ENCODE measurements at places on chromosomes 1 and 21. TPM values are rescaled to one million over a fixed set of nuclear protein-coding genes. Genes with fewer than 3 reads are reported as not detected.
A peak's percentile ranks its signal among the peaks of the same experiment; 100 is the strongest.

DNA sequence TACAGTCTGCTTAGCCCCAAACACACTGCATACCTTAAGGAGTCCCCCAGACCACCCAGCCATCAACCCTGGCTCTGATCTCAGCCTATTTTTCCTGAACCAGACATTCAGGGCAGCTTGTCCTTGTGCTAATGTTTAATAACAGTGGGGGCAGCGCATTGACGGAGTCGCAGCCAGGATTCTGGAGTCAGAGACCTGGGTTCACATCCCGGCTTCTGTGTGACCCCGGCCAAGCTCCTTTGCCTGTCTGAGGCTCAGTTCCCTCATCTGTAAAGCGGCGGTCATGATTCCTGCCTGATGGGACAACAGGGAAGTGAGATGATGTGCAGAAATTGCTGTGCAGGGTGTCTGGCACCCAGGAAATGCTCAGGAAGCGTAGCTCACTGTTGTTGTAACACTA lies 63.1 kb downstream of the MATN1 start:
- DNase-seq = no peak

GRCh38 chr1:66553846-66554245 lies 19.9 kb downstream of the SGIP1 start:
- DNase-seq = no peak

GRCh38 chr1:204410688-204411450 lies 748 bp downstream of the PPP1R15B start:
- DNase-seq = no peak

DNA sequence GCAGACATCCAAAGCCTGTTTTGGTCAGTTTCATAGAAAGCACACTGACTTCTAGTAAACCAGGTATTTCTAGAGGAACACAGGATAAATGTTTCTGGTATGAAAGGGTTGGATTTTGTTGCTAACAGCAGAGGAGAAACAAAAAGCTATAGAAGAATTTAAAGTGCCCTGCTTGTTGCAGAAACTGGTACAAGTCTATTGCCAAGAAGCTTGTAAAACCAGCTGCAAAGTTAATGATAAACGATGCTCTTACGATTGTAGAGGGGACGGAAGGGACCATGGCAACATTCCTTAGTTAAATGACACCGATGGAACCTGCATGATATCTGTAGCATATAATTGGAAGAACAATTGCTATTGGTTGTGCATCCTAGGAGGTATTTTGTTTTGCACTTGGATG lies 40.1 kb downstream of the SLC35F3 start:
- no peak for DNase-seq

DNA sequence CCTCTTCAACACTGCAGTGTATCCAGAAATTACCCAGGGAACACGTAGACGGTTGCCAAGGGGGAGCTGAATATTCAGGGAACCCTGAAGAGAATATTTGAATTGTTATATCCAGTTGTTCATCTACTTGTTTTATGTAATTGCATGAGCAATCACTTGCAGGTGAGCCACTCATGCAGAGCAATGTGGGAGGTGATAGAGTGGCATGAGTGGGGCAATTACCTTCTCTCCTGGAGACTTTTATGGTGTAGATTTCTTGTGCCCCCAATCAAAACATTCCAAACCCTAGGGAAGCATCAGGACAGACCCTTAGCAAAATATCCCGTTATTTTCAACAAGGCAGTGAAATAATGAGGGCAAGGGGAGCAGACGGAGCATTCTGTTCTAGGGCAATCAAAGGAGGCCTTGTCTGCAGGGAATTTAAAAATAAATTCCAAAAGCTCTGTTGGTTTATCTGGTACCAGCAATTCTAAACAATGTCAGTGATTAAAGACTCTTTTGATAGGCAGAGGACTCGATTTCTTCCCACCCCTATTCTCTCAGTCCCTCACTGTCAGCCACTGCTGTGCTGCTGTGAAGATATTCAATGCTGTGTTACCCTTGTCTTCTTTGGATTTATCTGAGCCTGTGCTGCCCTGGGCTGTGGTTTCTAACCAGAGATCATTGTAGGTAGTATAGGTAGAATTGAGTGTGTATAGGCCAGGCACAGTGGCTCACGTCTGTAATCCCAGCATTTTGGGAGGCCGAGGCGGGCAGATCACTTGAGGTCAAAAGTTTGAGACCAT lies 180.2 kb upstream of the MAP1LC3C start:
- DNase-seq = no peak

DNA sequence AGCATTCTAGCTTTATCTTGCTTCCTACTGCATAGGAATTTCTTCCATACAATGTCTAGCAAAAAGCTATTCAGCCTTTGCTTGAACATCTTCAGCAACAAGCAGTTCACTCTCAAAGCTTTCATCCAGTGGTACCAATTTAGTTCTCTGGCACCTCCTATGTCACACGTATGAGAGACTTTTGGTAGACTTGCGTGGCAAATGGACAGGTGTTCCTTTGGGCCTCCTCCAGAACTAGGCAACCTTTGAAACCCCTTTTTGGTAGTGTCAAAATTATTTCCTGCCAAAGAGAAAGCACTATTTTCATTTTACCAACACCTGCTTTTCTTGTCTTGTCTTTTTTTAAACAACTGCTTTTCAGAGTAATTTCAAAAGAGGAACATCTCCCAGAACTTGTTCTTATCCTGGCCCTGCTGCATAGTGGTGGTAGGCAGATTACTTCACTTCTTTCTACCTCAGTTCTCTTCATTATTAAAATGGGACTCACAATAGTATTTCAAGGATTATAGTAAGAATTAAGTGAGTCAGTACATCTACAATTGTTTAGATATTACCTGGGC lies 122.4 kb downstream of the MAST2 start:
- DNase-seq = no peak

- DNase-seq = no peak
Measured at GRCh38 chr21:27346041-27346448, 379.2 kb upstream of the ADAMTS5 start.

DNA sequence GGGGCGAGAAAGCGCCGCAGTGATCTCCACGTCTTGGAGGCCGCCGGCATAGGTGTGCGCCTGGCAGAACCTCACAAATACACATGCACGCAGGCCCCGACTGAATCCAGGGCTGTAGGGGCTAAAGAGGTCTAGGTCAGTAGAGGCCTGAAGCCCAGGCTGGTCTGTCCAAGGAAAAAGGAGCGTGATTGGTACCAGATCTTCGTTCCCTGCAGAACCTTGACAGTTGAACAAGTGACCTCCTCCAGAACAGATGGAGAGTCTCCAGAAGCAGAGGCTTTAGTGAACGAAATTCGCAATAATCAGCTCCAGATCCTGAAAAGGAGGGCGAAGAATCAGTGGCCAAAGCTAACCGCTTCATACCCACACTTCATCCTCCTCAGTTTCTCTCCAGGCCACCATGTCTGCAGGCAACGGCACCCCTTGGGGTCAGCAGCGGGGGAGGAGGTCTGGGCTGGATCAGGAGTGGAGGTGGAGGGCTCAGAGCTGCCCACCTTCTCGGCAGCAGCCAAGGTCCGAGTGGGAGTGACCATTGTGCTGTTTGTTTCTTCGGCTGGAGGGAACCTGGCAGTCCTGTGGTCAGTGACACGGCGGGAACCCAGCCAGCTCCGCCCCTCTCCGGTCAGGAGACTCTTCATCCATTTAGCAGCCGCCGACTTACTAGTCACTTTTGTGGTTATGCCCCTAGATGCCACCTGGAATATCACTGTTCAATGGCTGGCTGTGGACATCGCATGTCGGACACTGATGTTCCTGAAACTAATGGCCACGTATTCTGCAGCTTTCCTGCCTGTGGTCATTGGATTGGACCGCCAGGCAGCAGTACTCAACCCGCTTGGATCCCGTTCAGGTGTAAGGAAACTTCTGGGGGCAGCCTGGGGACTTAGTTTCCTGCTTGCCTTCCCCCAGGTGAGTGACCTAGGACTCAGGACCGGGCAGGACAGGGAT lies 749 bp upstream of the PEX11B start:
- no peak for DNase-seq

GRCh38 chr1:98420376-98421084 lies 241.0 kb upstream of the SNX7 start:
- DNase-seq = no peak

- DNase-seq = no peak
Measured at GRCh38 chr1:41409825-41410224, 48.6 kb downstream of the FOXO6 start.

- no peak for DNase-seq
Measured at GRCh38 chr1:188325211-188325610, 1496.5 kb downstream of the PLA2G4A start.

DNA sequence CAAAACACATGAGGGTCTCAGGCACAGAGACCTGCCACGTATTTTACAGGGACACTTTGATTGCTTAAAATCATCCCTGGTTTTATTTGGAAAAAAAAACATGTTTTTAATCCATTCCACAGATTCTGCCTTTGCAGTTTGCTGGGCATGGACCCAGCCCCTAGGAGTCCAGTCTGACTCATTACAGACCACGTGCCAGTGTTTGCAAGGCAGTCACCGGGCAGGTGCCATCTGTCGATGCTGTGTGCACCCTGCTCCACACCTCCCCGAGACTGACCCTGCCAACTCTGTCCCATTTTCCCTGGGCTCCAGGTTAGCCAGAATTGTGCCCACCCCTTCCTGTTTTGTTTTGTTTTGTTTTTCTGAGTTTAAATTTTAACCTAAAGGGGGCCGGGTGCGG lies 148.4 kb upstream of the TMEM51 start:
- no peak for DNase-seq

DNA sequence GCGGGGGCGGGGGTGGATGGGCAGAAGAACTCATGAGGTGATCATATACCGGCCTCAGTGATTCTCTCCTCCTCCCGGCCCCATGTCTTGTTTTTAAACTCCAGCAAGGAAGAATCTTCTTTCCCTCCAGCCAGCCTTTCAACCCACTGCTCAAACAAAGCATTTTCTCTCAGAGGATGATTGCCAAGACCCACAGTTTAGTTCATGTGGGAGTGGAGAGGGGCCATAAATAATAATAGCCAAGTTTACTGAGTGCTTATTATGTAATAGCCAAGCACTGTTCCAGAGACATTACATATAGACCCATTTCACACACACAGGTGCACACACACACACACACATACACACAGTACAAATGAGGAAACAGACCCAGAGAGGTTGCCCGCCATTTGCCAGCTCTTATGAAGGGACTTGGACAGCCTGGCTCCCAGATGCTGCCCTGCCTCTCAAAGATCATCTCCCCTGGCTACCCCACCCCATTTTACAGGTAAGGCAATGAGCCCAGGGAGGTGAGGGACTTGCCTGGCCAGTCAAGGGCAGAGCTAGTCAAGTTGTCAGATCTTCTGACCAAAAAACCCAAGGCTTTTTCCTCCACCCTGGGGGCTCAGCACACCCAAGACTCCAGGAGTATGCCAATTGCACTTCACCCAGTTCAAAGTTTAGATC lies 18.0 kb upstream of the BCAR3 start:
- no peak for DNase-seq

DNA sequence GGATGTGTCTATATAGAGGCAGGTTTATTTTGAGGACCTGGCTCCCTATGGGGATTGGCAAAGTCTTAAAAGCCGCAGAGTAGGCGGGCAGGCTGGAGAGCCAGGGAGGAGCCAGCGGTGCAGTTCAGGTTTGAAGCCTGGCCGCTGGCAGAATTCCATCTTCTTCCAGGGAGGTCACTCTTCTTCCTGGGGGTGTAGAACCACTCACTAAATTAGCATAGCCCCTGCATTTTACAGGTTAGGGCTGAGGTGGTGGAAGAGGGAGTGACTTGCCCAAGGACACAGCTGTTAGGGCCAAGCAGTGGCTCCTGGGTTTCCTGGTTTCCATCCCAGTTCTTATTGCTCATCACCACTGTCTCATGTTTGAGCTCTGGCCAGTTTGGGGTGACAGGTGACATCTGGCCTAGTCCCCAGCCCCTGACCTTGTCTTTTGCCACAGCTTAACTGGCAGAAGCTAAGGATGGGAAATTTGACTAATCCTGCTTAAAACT lies 1.4 kb downstream of the PINK1 start:
- DNase-seq = peak; percentile 29

GRCh38 chr1:163450986-163451385 lies 129.2 kb downstream of the NUF2 start:
- DNase-seq = no peak

GRCh38 chr1:77504986-77505385 lies 177.5 kb downstream of the ZZZ3 start:
- no peak for DNase-seq

DNA sequence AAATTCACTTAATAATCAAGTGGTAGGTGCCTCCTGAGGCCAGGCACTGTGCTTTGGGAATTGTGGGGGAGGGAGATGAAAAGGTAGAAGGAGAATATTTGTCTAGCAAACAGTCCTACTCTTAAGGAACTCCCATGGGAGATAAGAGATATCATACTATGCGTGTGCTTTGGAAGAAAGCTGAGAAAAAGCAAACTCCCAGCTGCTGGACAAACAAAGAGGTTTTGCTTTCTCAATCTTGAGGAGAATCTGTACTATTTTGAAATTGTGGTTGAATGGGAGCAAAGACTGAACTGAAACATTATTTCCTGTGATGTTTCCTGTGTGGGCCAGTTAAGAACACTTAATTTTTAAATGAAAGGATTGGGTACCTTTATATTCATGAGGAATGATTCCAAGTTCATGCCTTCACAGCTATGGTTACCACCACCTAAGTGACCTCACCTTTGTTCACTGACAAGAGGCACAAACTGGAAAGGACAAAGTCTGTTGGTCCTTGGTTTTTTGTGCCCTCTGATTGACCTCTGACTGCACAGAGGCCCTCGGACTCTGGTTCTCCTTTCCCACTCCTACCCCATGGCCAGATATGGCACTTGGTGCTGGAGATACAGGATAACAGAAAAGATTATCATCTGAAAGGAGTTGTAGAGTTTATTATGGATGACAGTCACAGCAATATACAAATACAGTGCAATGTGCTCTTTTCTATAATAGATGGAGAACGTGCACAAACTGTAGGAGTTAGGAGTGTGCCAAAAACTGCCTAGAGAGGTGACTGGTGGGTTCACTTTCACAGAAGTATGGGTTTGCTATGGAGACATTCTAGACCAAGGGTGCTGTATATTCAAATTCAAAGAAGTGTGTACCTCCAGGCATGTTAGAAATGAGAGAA lies 1.6 kb downstream of the CD53 start:
- no peak for DNase-seq

DNA sequence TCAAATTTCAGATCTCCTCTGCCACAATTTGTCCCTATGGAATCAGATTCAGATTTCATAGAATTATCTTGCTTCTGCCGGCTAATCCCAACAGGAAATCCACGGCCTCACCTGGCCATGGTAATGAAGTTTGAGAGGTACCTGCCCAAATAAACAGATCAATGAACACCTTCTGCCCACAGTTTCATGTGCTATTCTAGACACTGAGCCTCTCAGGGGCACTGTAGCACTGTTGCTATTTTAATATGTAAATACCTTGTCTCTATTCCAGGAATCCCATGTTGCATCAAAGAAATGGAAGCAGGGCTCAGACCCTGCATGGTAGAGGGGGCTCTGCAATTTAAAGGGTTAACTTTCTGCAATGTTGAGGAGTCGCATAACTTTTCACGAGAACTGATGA lies 593.1 kb downstream of the PTBP2 start:
- no peak for DNase-seq

Gene ITLN1
- total RNA-seq = not detected

Gene TNFAIP8L2
- total RNA-seq = 0.74 TPM

Gene CHIA
- total RNA-seq = not detected

Gene LRRC38
- total RNA-seq = not detected

Gene OR2T2
- total RNA-seq = not detected

Gene KRTAP21-2
- total RNA-seq = not detected

Gene KRTAP12-2
- not detected for total RNA-seq

Gene FAM72C
- total RNA-seq = not detected

Gene OR2L8
- total RNA-seq = 0.78 TPM

Gene DYNLT5
- total RNA-seq = not detected

Gene S100A1
- total RNA-seq = not detected

Gene RGS7
- total RNA-seq = not detected

Gene LAMC2
- not detected for total RNA-seq
